ENCODE measurements at places on chromosomes 11 and 22. TPM values are rescaled to one million over a fixed set of nuclear protein-coding genes. Genes with fewer than 3 reads are reported as not detected.

- no peaks in the 10 kb centered on the region for H3K36me3 ChIP-seq
- no peak overlapping the region for H3K4me3 ChIP-seq
- no peak for DNase-seq
- no peak overlapping the region for H3K27ac ChIP-seq
Measured at GRCh38 chr11:22407267-22407666, 69.1 kb downstream of the SLC17A6 start.

DNA sequence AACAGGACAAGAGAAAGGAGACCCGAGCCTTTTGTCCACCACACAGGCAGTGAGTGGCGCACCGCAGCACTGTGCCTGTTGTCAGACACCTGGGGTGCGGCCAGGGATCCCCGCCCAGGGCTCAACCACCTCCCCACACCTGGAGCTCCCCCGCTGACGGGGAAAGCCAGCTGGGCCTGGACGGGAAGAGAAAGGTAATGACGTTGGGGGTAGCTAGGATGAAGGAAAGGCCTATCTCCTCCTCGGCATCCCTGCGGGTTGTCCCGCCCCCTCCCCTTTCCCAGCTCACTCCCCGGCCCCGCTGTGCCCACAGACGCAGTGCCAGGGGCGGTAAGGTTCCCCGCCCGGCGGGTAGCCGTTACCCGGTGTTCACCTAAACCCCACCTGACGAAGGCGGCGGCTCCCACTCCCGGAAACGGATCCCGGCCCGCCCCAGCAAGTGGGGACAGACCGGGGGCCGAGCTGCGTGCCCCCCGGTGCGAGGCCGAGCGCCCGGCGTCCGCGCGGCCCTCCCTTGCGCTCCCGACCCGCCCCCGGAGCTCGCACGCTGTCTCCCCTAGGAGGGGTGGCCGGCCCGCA, 495 bp downstream of the HYOU1 start:
- DNase-seq, result peak; percentile 62
- peak overlapping the region; percentile 94 for H3K4me3 ChIP-seq

DNA sequence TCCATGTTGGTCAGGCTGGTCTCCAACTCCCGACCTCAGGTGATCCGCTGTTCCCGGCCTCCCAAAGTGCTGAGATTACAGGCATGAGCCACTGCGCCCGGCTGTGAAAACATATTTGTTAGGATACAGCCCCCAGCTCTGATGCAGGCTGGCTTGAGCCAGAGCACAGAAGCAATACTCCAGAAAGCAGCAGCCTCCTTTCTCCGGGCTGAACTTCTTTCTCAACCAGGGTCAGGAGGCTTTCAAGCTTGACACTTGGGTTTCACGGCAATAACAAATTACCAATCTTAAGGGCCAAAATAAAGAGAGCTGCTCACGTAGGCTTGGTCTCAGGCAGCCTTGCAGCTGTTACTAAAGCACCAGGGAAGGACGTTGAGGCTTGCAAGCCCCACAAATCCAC, 10.8 kb upstream of the CECR2 start:
- no peak for DNase-seq
- no peak overlapping the region for H3K4me3 ChIP-seq
- no peaks in the 10 kb centered on the region for H3K4me1 ChIP-seq
- no peak overlapping the region for H3K27ac ChIP-seq

- peaks cover 9% of the 10 kb centered on the region for H3K4me1 ChIP-seq
- H3K27me3 ChIP-seq, result peaks cover 72% of the 10 kb centered on the region
- H3K36me3 ChIP-seq, result no peaks in the 10 kb centered on the region
- no peak overlapping the region for H3K27ac ChIP-seq
- no peak overlapping the region for H3K4me3 ChIP-seq
Measured at GRCh38 chr22:44539467-44540063, 41.5 kb upstream of the RTL6 start.

DNA sequence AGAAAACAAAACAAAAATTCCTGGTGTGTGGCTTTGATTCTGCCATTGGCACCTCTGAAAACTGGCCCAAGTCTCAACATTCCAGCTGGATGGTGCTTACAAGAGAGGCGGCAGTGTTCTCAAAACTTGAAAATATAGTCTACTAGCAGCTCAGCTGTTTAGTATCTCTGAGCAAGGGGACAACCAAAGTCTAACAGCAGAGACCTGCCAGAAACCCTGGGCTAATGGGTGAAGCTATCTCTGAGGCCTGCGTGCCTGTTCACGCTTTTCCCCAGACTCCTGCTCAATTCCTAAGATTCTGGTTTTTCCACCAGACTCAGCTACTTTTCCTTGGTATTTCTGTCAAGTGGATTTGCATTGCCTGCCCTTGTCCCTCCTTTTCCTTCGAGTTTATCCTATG, 17.9 kb downstream of the TMEM218 start:
- H3K36me3 ChIP-seq, result peaks cover 43% of the 10 kb centered on the region
- H3K4me1 ChIP-seq, result no peaks in the 10 kb centered on the region
- H3K27me3 ChIP-seq, result no peaks in the 10 kb centered on the region
- no peak overlapping the region for H3K27ac ChIP-seq

DNA sequence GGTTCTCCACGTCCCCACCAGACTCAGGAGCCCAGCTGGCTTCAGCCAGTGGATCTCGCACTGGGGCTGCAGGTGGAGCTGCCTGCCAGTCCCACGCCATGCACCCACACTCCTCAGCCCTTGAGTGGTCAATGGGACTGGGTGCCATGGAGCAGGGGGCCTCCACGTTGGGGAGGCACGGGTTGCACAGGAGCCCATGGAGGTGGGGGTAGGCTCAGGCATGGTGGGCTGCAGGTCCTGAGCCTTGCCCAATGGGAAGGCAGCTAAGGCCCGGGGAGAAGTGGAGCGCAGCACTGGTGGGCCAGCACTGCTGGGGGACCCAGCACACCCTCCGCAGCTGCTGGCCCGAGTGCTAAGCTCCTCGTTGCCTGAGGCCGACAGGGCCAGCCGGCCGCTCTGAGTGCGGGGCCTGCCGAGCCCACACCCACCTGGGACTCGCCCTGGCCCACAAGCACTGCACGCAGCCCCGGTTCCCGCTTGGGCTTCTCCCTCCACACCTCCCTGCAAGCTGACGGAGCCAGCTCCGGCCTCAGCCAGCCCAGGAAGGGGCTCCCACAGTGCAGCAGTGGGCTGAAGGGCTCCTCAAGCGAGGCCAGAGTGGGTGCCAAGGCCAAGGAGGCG, 258.5 kb upstream of the PDGFD start:
- no peaks in the 10 kb centered on the region for H3K27me3 ChIP-seq
- no peak overlapping the region for H3K27ac ChIP-seq
- H3K36me3 ChIP-seq, result no peaks in the 10 kb centered on the region
- no peaks in the 10 kb centered on the region for H3K4me1 ChIP-seq
- H3K4me3 ChIP-seq, result no peak overlapping the region

DNA sequence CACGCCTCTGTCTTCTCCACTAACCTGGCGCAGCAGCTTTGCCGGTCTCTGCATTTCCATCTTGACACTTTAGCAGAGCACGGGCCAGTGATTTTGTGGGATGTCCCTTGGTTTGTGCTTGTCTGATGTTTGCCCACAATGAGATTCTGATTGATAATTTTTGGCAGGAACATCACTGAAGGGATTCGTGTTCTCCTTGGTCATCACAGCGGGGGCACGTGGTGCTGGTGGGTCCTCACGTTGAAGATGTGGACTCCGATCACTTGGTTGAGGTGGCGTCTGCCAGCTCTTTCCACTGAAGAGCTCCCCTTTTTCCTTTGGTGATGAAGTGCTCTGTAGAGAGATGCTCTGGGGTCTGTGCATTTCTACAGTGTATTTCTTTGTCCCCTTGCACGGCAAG, 37.2 kb downstream of the TBC1D22A start:
- no peak overlapping the region for H3K4me3 ChIP-seq
- peaks cover 25% of the 10 kb centered on the region for H3K4me1 ChIP-seq
- no peak for DNase-seq
- H3K27ac ChIP-seq, result no peak overlapping the region
- H3K36me3 ChIP-seq, result peaks cover 67% of the 10 kb centered on the region

FOLH1 gene
- total RNA-seq, result not detected

EHBP1L1 gene
- 170 TPM for total RNA-seq

TTC38 gene
- 152 TPM for total RNA-seq

RTN3 gene
- 28.6 TPM for total RNA-seq

CCDC87 gene
- not detected for total RNA-seq

FGF3 gene
- not detected for total RNA-seq

OR4D5 gene
- not detected for total RNA-seq

TMPRSS4 gene
- 4.7 TPM for total RNA-seq

PLEKHA7 gene
- 82.3 TPM for total RNA-seq

RBM14 gene
- 9.9 TPM for total RNA-seq

OR5AL1 gene
- total RNA-seq, result not detected
